ENCODE measurements at places on chromosomes 7 and 10. TPM values are rescaled to one million over a fixed set of nuclear protein-coding genes. Genes with fewer than 3 reads are reported as not detected.

- no peak for DNase-seq
Observed at GRCh38 chr7:41570766-41571165, 132.1 kb downstream of the INHBA start.

The PAX4 gene
- not detected for total RNA-seq

- peak; percentile 67 for DNase-seq
Observed at GRCh38 chr10:93272884-93273675, 199.4 kb downstream of the CYP26A1 start.

The DOCK4 gene
- total RNA-seq: 9.6 TPM

- no peak for DNase-seq
Observed at GRCh38 chr10:45495438-45496152, 121.6 kb downstream of the ALOX5 start.

The MMD2 gene
- not detected for total RNA-seq

The TSPAN12 gene
- 17.3 TPM for total RNA-seq

DNA sequence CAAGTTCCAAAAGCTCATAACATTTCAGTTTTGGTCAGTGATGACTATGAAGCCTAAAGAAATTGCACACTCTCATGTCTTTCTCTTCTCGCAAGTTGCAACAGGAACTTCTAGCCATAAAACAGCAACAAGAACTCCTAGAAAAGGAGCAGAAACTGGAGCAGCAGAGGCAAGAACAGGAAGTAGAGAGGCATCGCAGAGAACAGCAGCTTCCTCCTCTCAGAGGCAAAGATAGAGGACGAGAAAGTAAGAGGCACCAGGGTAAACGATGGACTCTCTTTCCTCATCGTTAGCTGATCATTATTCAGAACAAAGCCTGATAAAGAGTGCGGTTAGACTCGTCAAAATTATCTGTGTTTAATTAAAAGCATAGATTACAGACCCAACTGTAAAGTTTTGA is 94.7 kb downstream of the HDAC9 start:
- DNase-seq: no peak

DNA sequence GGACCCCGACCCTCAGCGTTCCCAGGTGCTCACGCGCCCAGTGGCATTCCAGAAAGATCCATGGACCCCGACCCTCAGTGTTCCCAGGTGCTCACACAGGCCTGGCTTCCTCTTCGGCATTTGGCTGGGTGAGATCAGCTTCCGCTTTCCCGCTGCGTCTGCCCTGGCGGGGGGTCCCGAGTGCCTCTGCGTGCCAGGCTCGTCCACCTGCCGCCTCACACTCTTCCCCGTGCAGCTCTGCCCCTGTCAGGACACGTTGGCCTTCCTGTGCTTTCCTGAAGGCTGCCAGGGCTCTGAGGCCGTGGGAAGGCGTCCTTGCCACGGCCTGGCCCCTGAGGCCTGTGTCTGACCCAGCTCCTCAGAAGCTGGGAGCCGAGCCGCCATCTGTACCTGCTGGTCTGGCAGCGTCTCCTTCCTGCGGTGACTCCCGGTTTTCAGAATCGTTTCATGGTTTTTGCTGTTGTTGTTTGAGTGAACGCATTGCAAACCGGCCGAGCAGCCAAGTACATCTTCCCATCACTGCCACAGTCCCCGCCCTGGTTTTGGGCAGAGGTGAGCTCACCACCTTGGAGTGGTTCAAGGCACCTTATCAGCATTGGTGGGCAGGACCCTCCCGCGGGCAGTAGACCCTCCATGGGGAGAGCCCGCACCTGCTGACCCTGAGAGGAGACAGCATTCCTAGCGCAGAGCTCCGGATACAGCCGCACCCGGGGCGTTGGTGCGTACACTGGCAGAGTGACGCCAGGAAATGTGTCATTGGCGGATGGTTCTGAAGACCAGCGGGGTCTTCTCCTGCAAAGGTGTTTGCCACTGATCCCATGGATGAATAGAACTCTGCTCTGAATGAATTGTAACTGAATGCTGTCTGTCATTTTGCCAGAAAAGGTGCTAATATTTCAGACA is 17.4 kb downstream of the NKX6-2 start:
- DNase-seq: no peak

DNA sequence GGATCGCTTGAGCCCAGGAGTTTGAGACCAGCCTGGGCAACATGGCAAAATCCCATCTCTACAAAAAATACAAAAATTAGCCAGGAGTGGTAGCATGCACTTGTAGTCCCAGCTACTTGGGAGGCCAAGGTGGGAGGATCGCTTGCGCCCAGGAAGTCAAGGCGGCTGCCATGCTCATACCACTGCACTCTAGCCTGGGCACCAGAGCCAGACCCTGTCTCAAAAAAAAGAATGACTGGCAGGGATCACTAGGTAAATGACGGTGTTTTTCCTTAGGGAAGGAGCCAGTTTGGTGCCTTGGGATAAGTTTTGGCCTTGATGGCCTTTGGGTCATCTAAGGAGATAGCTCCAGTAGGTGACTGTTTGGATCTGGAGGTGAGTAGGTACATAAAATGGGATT is 8.9 kb downstream of the TMEM248 start:
- no peak for DNase-seq

GRCh38 chr10:108688314-108688713 is 1235.0 kb downstream of the XPNPEP1 start:
- DNase-seq: no peak

The NFE2L3 gene
- total RNA-seq: 6.2 TPM

DNA sequence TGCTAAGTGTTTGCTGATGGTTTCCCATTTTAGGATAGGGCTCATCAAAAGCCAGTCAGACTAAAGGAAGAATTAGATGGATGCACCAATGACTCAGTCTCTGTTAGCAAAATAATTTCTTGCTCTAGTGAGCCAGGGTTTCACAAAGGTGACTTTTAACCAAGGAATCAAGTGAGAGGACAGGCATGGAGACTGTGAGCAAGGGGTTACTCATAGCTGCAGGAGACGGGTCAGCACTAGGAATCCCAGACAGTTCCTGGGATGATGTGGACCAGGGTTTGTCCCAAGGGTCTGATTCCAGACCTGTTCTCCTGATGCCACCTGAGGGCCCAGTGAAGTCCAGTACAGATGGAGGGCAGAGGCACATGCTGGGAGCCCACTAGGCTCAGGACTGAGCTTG is 138.1 kb downstream of the NOC3L start:
- DNase-seq: no peak

The FFAR4 gene
- 0.04 TPM for total RNA-seq

- DNase-seq: no peak
Observed at GRCh38 chr7:4072161-4072925, 609.8 kb upstream of the FOXK1 start.

The OR13A1 gene
- 1.5 TPM for total RNA-seq

DNA sequence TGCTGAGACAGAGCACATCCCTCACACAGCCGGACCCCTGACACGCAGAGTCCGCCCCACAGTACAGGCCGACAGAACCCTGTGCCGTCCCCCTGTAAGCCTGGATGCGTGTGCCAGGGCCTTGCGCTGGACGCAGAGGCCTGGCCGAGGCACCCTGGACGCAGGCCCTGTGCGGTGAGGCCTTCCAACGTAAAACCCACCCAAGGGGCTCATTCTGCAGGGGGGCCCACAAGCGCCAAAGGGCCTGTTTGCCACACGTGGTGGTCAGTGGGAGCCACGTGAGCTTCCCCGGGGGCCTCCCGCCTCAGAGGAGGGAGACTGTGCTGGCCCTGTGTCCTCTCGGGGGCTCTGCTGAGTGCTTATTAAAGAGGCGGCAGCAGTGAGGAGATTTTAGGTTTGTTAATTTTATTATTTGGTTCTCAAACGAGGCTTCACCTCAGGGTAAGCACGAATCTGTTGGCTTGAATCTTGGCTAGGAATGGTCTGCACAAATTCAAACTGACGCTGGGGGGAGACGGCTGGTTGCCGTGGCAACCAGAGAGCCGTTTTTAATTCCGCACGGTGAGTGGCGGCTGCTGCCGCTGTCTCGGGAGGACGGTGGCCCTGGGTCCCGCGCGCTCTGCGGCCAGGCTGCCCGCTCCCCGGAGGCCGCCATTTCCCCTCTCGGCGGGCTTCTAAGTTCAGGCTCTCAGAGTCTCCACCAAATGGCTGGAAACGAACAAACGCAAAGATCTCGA is 4.9 kb upstream of the ADGRA1 start:
- DNase-seq: peak; percentile 74

The CLDN15 gene
- total RNA-seq: 4.6 TPM

DNA sequence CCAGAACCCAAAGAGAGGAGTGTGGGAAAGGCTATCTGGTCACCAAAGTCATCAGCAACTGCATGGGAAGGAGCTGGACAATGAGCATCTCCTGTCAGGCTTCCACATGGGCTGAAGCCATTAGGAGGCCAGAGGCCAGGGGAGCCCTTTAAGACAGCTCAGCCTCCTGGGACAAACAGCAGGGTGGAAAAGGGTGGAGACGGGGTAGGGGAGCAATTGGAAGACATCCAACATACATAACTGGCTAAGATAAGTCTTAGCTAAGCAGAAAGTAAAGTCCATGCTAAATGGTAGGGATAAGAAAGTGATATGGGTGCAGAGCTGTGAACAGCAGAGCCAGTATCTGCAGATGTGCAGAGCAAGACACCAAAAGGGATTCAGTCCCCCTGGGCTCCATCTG is 1.5 kb upstream of the OAT start:
- no peak for DNase-seq

- DNase-seq: no peak
Observed at GRCh38 chr7:1377111-1377909, 82.0 kb downstream of the MICALL2 start.

The CCZ1B gene
- total RNA-seq: 27.6 TPM

DNA sequence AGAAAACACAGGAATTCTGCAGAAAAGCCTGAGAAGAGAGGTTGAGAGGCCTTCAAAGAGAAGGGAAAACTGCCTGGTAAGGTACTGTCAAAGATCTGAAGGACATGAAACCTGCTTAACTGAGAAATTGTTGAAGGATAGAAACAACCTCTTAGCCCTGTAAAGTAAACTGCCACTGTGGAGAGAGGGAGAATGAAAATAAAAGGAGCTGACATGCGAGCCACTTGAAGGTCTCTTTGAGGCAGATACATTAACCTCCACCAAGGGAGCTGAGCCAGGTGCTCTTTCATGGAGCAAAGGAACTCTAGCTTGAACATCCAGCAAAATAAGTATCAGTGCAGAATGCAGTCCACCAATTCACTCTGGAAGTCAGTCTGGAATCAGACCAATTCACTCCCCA is 108.8 kb upstream of the FEZF1 start:
- no peak for DNase-seq

The ASAH2B gene
- total RNA-seq: 18.8 TPM

GRCh38 chr7:43379210-43379609 is 203.7 kb upstream of the STK17A start:
- no peak for DNase-seq

- DNase-seq: no peak
Observed at GRCh38 chr7:101943889-101944600, 126.6 kb downstream of the CUX1 start.

GRCh38 chr7:14687777-14688176 is 214.8 kb downstream of the DGKB start:
- no peak for DNase-seq

DNA sequence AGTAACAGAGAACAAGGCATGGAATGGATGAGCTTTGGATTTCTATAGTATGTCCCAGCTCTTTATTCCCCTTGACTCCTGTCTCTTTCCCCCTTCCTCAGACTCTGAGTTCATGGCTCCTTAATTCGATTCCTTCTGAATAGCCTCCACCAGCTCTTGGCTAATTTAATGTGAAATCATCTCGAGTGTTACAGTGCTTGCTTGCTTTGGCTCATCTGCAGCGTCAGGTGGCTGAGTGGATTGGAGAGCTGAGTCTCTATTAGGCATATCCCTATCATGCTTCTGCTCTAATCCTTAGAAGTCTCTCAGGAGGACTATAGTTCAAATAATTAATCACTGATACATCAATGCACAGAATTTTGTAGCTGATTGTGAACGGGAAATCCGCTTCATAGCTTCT is 134.6 kb downstream of the LRRC4 start:
- DNase-seq: no peak

DNA sequence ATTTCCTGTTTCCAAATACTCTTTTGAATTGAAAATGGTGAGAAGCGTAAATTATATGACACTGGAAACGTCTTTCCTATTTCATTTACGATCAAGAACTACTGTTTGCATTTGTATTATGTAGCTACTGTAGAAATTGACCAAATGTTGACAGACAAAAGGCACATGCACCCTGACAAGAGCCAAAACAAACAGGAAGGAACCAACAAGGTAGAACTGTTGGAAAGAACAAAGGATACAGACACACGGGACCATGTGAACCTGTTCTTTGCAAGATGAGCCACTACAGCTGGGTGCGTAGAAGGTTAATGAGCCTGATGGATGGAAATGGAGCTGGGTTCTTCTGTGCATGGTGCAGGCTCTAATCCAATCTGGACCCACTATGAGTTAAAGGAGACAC is 48.4 kb upstream of the FZD8 start:
- no peak for DNase-seq

DNA sequence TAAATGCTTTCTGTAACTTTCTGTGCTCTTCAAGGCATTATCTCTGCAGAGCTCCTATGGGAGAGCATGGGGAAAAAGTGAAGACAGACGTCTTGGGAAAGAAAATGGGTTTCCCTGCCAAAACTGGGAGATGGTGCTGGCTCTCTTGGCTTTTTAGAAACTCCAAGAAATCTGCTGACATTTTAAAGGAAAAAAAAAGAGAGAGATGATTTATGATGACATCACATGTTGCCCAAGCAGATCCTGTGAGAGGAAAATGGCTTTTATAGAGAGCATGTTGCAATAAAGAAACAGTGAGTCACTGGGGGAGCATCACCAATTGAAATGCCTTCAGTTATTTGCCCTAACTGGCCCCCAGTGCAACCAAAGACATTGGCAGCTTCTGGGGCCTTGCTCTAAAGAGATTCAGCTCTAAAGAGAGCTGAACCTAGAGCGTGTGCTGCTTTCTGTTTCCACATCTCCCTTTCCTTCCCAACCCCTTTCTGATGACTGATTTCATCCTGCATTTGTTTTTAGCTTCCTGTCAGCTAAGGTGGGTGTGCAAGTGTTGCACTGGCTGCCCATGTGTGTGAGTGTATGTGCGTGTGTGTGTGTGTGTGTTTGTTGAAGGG is 37.7 kb downstream of the LRMDA start:
- no peak for DNase-seq

- DNase-seq: no peak
Observed at GRCh38 chr10:24871011-24871935, 81.1 kb downstream of the PRTFDC1 start.

The ZC3HAV1L gene
- 7.1 TPM for total RNA-seq

- no peak for DNase-seq
Observed at GRCh38 chr10:124047427-124048152, 45.8 kb downstream of the CHST15 start.

All from neural progenitor cell (in vitro differentiated cells).